ENCODE measurements at places on chromosomes 7 and 10.

DNA sequence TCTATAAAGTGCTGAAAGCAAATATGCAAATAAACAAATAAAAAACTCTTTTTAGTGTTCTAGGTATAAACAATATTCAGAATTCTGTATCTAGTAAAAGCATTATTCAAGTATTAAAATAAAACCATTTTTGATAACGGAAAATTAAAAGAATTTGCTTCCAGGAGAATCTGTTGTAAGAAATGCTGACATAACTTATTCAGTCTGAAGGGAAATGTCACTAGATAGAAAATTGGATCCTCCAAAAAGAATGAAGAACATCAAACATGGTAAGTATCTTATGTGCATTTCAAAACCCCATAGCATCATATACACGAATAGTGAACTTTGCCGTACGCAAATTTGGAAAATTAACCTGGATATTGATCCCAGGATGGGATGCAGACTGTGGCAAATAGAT lies 506.7 kb downstream of the GLRX3 start:
- no peak for DNase-seq

DNA sequence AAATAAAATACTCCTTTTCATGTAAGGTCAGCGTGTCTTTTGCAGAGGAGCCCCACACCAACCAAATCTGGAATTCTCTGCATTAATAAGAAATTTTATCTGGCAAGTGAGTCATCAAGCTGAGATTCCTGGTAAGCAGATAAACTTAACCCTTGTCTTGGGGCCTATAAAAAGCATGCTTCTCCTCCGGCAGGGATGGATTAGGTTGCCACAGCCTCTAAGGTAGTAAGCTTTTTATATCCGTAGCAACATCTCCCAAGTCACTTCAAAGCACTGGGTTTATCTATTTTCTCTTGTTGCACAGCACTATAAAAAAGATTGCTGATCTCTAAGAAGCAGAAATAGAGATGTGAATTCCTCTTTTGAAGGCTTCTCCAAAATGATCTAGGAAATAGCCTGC lies 202.8 kb upstream of the NOBOX start:
- no peak for DNase-seq

- no peak for DNase-seq
Observed at GRCh38 chr10:49750546-49750945, 11.6 kb downstream of the OGDHL start.

DNA sequence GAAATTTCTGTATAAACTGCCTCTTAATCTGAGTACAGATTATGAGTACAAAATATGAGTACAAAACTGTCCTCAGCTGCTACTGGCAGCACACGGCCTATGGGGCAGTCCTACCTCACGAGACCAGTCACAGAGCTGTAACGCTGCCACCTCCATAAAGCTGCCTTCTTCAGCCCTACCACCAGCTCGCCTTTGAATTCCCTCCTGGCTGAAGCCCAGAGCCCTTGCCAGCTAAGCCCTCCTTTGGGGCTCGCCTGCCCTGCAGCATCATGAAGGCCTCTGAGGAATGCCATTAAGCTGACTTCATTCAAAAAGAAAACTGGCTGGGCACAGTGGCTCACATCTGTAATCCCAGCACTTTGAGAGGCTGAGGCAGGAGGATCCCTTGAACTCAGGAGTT lies 180.0 kb upstream of the SH2B2 start:
- DNase-seq: no peak

GRCh38 chr10:12579954-12580858 lies 230.9 kb downstream of the CAMK1D start:
- no peak for DNase-seq

- DNase-seq: peak; percentile 50
Observed at GRCh38 chr7:114865564-114865963, 56.3 kb upstream of the MDFIC start.

GRCh38 chr7:116546916-116547315 lies 22.1 kb downstream of the CAV1 start:
- no peak for DNase-seq

- no peak for DNase-seq
Observed at GRCh38 chr10:52621635-52622079, 150.9 kb downstream of the MBL2 start.

DNA sequence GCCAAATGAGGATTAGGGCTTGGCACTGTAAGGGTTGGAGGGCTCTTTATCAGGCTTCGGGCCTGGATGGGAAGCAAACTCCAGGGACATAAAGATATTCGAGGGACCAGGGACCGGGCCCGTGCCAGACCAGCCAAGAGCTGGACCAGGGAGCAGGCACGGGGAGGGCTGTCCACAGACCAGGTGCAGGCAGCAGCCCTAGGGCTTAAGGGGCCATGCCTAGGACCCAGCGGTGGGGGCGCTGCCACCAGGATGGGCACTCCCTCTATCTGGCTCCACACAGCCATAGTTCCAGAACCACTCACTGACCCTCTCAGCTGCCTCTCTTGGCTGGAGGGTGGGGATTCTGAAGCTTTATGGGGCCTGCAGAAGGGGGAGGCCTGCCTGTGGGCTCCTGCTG lies 32.9 kb downstream of the FAM241B start:
- no peak for DNase-seq

- DNase-seq: no peak
Observed at GRCh38 chr7:41715000-41715399, 12.1 kb upstream of the INHBA start.

- no peak for DNase-seq
Observed at GRCh38 chr7:32030904-32031692, 39.1 kb downstream of the PDE1C start.

DNA sequence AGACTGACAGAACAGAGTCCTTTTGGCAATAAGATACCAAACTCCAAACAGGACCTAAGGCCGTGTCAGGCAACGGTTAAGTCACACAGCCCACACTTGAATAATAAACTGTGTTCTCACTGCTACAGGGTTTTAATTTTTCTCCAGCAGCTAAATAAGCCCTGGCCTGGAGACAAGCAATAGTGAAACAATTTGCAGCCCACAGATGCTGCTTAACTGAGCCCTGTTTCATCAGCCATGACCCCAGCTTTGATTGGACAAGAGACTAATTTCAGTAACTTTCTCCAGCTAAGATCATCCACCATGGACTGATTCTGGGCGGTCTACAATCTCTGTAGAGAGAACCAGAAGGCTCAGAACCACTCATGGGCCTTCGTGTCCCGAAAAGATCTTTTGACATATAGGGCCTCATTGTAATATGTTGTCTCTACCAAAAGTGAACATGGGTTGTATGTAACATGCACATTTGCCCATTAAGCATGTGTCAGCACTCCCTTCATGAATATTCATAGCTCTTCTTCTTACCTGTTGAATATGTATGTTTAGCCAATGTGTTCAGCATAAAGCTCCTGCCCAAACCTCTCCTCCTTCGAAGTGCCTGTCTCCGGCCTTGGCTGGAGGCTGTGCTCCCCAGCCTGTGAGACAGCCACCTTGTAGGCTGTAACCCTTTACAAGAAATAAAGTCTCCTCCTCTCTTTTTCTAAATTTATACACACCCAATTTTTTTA lies 223.1 kb upstream of the AKR1E2 start:
- DNase-seq: no peak

GRCh38 chr7:3805151-3805550 lies 504.1 kb downstream of the SDK1 start:
- DNase-seq: peak; percentile 57

GRCh38 chr7:52838981-52839411 lies 196.4 kb upstream of the POM121L12 start:
- DNase-seq: no peak

GRCh38 chr7:103851357-103851756 lies 138.1 kb downstream of the RELN start:
- no peak for DNase-seq

DNA sequence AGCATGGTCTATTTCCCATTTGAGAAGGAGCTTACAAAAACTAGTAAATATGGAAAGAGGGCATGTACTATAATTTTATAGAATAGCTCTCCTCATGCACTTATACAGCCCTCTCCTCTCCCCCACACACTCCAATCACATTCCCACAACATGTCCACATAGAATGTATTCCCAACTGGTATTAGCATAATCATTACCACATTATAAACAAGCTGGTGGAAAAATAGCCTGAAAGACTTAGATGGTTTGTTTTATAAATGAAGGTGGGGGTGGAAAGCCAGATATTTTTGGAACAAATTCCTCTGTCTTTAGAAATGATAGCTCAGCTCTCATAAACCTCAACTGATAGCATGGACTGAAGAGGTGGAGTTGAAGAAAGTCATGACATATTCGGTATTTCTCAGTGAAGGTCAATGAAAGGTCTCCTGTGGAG lies 410.1 kb downstream of the SUGCT start:
- no peak for DNase-seq

GRCh38 chr10:7501157-7501556 lies 90.3 kb upstream of the SFMBT2 start:
- no peak for DNase-seq

Measured in SJSA1 (cell line).